ENCODE measurements at places on chromosomes 12 and 14.

DNA sequence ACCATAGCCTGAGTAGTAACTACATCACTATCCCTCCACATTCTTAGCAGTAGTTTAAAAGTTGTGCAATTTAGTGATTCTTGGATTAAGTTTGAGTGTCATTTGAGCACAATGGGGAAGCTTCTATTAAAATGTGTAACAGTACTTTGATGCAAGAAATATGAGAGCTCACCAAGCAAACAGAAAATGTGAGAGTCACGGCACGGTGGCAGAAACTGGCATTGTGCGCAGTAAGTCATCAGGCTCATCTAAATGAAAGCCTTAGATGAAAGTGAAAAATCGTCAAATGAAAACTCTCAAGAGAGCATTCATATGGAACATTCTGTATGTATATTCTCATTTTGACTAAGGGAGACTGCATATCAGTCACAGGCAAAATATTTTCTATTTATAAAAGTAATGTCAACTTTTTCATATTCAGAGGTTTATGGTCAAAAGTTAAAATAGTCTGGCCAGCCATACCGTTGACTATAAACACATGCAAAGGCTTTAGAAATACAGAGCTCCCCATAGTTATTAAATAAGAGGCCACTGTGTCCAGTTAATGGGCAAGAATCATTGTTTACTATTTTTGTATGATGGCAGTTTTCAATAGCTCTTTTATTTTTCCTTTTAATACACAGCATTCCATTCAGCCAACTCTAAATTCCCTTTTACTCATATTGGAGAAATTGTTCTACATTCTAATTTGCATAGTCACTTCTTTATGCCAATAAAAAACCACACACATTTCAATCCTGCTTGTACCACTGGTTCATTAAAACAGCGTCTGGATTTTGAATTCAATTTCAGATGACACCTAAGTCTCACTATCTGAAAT, 167.9 kb downstream of the PRKD1 start:
- DNase-seq = no peak

- no peak for DNase-seq
Measured at GRCh38 chr12:127944211-127944899, 322.6 kb upstream of the TMEM132C start.

GRCh38 chr12:106541201-106541600, 41.6 kb upstream of the RFX4 start:
- DNase-seq = no peak

- no peak for DNase-seq
Measured at GRCh38 chr14:64623554-64624165, 73.9 kb downstream of the PPP1R36 start.

- no peak for DNase-seq
Measured at GRCh38 chr12:22626406-22626805, 1.4 kb downstream of the ETNK1 start.

DNA sequence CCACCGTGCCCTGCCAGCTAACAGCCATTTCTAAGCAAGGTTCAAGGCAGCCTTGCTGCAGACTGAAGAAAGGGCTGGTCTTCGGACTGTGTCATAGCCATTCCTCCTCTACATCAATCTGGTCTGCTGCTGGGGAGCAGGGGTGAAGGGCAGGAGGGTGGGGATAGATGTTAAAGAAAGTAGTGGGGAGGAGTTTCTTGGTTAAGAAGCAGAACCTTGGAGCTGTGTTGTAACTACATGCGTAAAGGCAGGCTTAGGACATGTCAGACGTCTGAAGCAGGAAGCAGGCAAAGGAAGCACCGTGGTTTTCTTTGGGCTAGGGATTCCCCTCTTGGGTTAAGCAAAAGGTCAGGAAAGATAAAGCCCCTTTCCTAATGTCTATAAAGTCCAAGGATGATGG, 18.1 kb upstream of the NEK9 start:
- no peak for DNase-seq

- DNase-seq = peak; percentile 61
Measured at GRCh38 chr12:4027412-4027811, 154.2 kb upstream of the PARP11 start.

DNA sequence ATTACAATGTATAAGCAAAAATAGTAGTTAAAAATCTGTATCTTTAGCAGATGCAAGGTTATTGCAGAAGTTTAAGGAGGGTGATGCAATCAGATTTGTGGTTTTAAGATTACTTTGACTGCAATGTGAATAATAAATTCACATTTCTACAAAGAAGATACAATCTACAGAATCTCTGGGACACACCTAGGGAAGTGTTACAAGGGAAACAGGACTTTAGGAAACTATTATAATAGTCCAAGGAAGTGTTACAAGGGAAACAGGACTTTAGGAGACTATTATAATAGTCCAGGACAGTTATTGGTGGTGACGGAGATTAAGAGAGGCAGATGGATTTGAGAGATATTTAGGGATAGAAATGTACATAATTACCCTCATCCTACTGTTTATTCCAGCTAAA, 154.4 kb upstream of the GARIN6 start:
- no peak for DNase-seq

DNA sequence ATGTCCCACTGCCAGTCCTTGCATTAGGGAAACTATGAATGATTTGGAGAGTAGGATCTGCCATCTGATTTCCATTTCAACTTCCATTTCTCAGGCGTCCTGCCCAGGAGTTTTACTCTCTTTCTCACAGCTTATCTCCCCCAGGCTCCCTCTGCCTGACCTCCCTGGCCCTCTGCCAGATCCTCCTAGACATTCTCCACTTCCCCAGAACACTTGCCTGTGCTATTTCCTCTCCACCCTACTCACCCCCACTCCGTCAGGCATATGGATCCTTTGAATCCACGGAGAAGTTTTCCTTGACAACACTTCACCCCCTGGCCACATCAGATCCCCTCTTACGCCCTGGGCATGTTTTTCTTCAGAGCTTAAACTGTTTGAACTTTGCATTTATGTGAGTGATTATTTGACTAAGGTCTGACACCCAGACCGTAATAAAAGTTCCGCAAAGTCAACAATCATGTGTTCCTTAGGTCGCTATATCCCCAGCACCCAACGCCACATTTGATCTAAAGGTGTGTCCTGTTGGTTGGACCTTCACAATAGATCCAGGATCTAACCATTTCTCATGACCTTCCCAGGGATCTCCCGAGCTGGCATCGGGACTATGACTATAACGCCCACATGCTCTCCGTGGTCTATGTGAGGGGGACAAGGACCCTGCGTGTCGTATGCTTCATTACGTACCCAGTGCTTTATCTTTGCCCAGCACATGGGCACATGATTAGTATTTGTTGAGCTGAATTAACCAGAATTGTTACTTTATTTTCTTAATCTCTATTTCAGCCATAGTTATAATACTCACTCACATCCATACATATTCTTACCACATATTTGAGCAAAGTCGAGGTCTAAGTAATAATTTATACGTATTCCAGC, 255.8 kb upstream of the FOXN3 start:
- no peak for DNase-seq

- no peak for DNase-seq
Measured at GRCh38 chr12:43060742-43061141, 471.2 kb upstream of the PRICKLE1 start.

DNA sequence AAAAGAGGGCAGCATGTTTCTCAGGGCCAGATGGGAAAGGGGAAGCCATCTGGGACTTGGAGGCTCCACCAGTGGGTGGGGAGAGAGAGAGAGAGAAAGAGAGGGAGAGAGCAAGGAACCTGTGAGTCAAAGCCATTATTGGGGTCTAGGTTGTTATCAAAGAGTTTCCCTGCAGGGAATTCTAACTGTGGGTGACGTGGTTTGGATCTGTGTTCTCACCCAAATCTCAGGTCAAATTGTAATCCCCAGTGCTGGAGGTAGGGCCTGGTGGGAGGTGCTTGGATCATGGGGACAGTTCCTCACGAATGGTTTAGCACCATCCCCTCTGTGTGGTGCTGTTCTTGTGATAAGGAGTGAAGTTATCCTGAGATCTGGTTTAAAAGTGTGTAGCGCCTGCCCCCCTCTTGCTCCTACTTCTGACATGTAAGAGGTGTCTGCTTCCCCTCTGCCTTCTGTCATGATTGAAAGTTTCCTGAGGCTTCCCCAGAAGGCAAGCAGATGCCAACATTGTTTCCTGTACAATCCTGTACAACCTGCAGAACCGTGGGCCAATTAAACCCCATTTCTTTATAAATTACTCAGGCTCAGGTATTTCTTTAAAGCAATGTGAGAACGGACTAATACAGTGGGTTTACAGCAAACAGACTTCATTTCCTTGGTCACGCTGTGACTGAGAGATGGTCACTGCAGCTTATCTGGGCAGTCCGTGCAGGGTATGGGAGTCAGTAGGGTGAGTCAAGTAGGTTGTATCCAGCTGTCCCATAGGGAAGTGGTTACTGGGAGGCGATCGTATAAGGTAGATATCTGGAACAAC, 52.4 kb downstream of the CCDC91 start:
- DNase-seq = no peak

- no peak for DNase-seq
Measured at GRCh38 chr14:79438696-79439342, 772.5 kb downstream of the DIO2 start.

DNA sequence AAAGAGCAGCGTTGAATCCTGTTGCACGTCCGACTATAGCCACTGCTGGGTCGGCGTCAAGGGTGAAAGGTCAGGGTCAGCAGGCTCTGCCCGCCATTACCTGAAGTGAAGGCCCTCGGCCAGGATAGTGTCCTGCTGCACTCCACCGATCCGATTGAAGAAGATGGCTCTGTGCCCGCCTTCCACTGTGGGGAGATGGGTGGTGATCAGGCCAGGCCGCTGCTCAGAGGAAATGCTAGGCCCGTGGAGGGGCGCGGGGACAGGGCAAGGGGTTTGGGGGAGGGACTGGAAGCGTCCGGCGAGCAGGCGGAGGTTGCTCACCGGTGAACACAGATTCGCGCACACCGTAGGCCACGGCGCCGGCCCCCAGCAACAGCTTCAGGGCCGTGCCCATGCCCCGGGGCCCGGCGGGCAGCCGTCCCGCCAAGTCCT, 352 bp downstream of the PHB2 start:
- DNase-seq = no peak

All from activated naive CD4-positive, alpha-beta T cell (primary cell).